Stomach (tissue), 19 donors: ENCODE measurements at places on chromosomes 1 and 21. TPM values are rescaled to one million over a fixed set of nuclear protein-coding genes. Genes with fewer than 3 reads are reported as not detected.

The KIF26B gene
- total RNA-seq: 0.89 TPM

GRCh38 chr21:26795866-26796329 lies 49.3 kb downstream of the ADAMTS1 start:
- no peak overlapping the region for H3K4me3 ChIP-seq
- no peaks in the 10 kb centered on the region for H3K27me3 ChIP-seq
- no peaks in the 10 kb centered on the region for H3K36me3 ChIP-seq
- H3K27ac ChIP-seq: peak overlapping the region; percentile 45

The CTXND2 gene
- total RNA-seq: not detected

DNA sequence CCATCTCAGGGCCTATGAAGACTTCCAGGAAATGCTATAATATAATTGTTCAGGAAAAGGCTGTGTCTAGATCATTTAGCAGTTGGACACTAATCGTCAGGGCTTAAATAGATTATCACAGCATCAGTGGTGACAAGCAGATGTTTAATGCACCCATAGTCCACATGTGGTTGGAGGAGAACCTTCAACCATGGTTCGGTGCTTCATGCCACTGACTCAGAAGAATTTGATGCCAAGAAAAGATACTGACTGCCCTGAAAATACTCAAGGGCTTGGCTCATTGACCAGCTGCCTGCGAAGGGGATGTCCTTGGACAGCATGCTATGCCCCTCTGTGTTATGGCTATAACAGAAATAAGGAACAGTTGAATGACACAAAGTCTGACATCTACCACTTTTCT lies 175.7 kb downstream of the HHIPL2 start:
- no peak overlapping the region for H3K27ac ChIP-seq
- H3K36me3 ChIP-seq: no peaks in the 10 kb centered on the region
- H3K27me3 ChIP-seq: no peaks in the 10 kb centered on the region
- H3K4me1 ChIP-seq: no peaks in the 10 kb centered on the region
- H3K4me3 ChIP-seq: no peak overlapping the region

GRCh38 chr1:179121159-179121938 lies 39.5 kb downstream of the TOR3A start:
- peaks cover 71% of the 10 kb centered on the region for H3K36me3 ChIP-seq
- H3K27me3 ChIP-seq: no peaks in the 10 kb centered on the region
- no peak overlapping the region for H3K27ac ChIP-seq
- no peak overlapping the region for H3K4me3 ChIP-seq

- H3K4me1 ChIP-seq: peaks cover 18% of the 10 kb centered on the region
- DNase-seq: no peak
- peaks cover 22% of the 10 kb centered on the region for H3K27me3 ChIP-seq
- peak overlapping the region; percentile 42 for H3K27ac ChIP-seq
These were observed 13.2 kb downstream of the KLHDC8A start for GRCh38 chr1:205343431-205344065.

DNA sequence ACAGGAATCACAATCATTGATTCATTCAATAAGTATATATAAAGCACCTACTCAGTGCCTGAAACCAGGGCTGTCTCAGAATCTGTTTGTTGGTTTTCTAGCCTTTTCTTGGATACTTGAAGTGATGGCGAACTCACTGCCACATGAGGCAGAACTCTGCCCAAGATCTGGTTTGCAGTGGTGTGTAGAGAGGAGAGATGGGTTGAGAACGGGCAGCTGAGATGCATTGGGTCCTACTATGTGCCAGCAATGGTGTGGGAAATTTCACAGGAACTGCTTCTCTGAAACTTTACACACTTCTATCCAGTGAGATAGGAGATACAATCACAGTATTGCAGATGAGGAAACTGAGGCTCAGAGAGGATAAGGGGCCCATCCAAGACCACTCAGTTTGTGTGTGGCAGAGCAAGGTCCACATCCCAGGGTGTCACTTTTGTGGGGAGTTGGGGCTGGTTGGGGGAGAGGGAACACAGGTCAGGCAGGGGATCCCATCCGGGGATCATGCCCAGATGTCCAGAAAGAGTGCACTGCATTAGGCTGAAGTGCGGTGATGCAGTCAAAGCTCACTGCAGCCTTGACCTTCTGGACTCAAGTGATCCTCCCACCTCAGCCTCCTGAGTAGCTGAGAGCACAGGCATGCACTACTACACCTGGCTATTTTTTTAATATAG lies 83.7 kb upstream of the IFFO2 start:
- peaks cover 58% of the 10 kb centered on the region for H3K27me3 ChIP-seq
- H3K27ac ChIP-seq: no peak overlapping the region
- no peaks in the 10 kb centered on the region for H3K36me3 ChIP-seq
- no peaks in the 10 kb centered on the region for H3K4me1 ChIP-seq

- H3K4me1 ChIP-seq: no peaks in the 10 kb centered on the region
- no peaks in the 10 kb centered on the region for H3K36me3 ChIP-seq
- H3K27me3 ChIP-seq: peaks cover 79% of the 10 kb centered on the region
- no peak overlapping the region for H3K27ac ChIP-seq
- DNase-seq: no peak
- no peak overlapping the region for H3K4me3 ChIP-seq
These were observed 94.6 kb downstream of the IGSF21 start for GRCh38 chr1:18201997-18202719.

- peak overlapping the region; percentile 46 for H3K27ac ChIP-seq
- H3K36me3 ChIP-seq: no peaks in the 10 kb centered on the region
- no peak for DNase-seq
These were observed 405.8 kb downstream of the DUSP10 start for GRCh38 chr1:221336126-221336525.

The CBS gene
- 19.6 TPM for total RNA-seq

DNA sequence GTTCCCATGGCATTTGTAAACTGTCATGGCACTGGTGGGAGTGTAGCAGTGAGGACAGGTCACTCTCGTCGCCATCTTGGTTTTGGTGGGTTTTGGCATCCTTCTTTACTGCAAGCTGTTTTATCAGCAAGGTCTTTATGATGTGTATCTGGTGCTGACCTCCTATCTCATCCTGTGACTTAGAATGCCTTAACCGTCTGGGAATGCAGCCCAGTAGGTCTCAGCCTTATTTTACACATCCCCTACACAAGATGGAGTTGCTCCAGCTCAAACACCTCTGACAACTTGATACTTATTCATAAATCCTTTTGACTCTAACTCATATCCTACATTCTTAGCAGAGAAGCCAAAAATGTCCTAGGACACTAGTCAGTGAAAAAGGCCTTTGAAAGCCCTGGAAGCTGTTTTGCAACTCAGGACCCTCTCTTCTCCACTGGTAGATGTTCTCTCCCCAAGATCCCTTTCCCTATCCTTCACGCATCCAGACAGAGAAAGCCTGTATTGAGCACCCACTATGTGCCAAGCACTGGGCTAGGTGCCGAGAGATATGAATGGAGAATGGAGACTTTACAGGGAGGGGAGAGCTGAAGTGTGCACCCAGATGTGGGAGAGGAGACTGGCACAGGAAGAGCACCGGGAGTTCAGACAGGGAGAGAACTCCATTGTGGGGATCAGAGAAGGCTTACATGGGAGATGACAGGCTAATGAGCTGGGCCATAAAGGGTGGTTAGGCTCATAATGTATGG lies 6.7 kb upstream of the CSRP1 start:
- peaks cover 59% of the 10 kb centered on the region for H3K4me1 ChIP-seq
- H3K36me3 ChIP-seq: no peaks in the 10 kb centered on the region
- H3K27ac ChIP-seq: no peak overlapping the region
- H3K4me3 ChIP-seq: no peak overlapping the region

- no peak overlapping the region for H3K27ac ChIP-seq
- no peak overlapping the region for H3K4me3 ChIP-seq
- H3K36me3 ChIP-seq: no peaks in the 10 kb centered on the region
- peaks cover 10% of the 10 kb centered on the region for H3K4me1 ChIP-seq
- no peaks in the 10 kb centered on the region for H3K27me3 ChIP-seq
These were observed 93.1 kb downstream of the RIPK4 start for GRCh38 chr21:41673596-41674335.

The ESPN gene
- total RNA-seq: not detected

GRCh38 chr21:17359781-17360180 lies 153.1 kb upstream of the CXADR start:
- no peak overlapping the region for H3K27ac ChIP-seq
- H3K36me3 ChIP-seq: no peaks in the 10 kb centered on the region
- H3K4me1 ChIP-seq: no peaks in the 10 kb centered on the region
- H3K4me3 ChIP-seq: no peak overlapping the region

GRCh38 chr1:112423207-112423606 lies 27.2 kb downstream of the CTTNBP2NL start:
- H3K36me3 ChIP-seq: no peaks in the 10 kb centered on the region
- H3K4me1 ChIP-seq: peaks cover 11% of the 10 kb centered on the region
- no peaks in the 10 kb centered on the region for H3K27me3 ChIP-seq
- H3K4me3 ChIP-seq: no peak overlapping the region
- no peak overlapping the region for H3K27ac ChIP-seq

DNA sequence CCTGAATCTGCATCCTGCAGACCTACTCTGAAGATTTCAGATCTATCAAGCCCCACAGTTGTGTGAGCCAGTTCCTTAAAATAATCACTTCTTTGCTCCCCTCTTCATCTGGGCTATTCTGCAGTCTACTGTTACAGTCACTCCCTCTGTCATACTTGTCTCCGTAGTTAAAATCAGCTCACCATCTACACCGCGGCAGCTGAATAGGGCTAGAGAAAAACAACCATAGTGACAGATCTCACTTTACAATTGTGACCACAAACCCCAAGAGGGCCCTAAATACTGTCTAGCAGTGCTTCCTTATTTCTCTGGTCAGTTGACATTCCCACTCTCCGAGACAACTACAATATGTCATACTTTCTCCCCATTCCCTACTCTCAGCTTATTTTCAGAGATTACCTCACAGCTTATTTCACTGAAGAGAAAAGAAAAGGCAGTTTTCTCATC lies 12.9 kb downstream of the DESI2 start:
- peak; percentile 34 for DNase-seq
- H3K27me3 ChIP-seq: no peaks in the 10 kb centered on the region
- H3K4me3 ChIP-seq: no peak overlapping the region
- H3K27ac ChIP-seq: no peak overlapping the region
- H3K4me1 ChIP-seq: peaks cover 44% of the 10 kb centered on the region

The PPP1R12B gene
- 352 TPM for total RNA-seq
